Hematopoietic multipotent progenitor cell (in vitro differentiated cells): ENCODE measurements at places on chromosomes 16 and 17.

GRCh38 chr17:978103-979093, 1.2 kb downstream of the NXN start:
- no peak for DNase-seq

DNA sequence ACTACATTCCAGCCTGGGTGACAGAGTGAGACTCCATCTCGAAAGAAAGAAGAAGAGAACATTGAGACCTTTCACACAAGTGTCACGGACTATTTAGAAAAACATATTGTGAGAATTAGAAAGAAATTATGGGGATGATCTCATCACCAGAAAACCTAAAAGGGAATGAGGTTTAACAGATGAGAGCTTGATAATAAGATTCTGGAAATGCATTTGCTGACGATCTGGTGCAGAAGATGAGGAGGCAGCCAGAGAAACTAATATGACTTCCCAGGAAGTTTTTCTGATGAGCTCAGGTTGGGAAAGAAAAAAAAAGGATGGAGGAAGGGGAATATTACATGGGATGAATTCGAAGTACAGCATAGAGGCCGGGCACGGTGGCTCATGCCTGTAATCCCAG, 10.8 kb upstream of the APOH start:
- no peak for DNase-seq

DNA sequence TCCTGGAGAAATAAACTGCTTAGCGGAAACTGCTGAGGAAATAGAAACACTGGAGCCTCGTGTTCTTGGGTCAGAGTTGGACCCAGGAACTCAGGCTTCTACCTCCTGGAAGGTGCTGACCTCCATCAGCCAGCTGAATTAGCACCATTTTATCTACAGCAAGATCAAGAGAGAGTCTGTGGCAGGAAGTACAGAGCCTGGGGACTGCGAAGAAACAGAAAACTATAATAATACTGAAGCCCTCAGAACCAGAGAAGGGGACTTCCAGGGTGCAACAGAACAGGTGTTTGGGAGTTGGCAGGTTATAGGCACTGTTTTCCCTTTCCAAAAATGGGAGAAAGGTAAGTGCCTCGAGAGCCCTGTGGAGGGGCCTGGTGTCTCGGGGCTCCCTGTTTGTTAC, 379.7 kb downstream of the CA10 start:
- DNase-seq = no peak

GRCh38 chr17:21072745-21073197, 30.0 kb upstream of the USP22 start:
- no peak for DNase-seq

GRCh38 chr17:66449418-66449977, 147.1 kb downstream of the PRKCA start:
- no peak for DNase-seq
